Anterior cingulate cortex (tissue), 58 donors: ENCODE measurements at places on chromosomes 7 and 10.

- DNase-seq, result no peak
Measured at GRCh38 chr7:88500131-88500530, 193.4 kb upstream of the STEAP4 start.

GRCh38 chr7:3537210-3537875 lies 236.3 kb downstream of the SDK1 start:
- DNase-seq, result no peak

- no peak for DNase-seq
Measured at GRCh38 chr7:30771880-30772425, 736 bp downstream of the MINDY4 start.

DNA sequence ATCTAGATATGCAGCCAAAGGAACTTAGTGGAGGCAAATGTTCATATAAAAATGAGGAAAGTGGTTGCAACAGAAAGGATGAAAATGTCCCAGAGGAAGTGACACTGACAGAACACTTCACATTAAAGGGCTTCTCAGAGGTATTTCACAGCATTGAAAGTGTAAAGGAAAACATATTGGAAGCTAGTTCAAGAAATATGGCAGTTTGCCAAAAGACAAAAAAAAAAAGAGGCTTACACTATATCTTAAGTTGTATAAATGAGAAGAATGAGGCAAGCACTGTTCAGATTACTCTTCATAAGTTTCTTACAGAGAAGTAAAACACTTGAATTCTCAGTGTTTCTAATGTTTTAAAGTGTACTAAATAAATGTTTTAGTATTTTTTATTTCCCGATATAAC lies 20.1 kb downstream of the RUNDC3B start:
- DNase-seq, result no peak

DNA sequence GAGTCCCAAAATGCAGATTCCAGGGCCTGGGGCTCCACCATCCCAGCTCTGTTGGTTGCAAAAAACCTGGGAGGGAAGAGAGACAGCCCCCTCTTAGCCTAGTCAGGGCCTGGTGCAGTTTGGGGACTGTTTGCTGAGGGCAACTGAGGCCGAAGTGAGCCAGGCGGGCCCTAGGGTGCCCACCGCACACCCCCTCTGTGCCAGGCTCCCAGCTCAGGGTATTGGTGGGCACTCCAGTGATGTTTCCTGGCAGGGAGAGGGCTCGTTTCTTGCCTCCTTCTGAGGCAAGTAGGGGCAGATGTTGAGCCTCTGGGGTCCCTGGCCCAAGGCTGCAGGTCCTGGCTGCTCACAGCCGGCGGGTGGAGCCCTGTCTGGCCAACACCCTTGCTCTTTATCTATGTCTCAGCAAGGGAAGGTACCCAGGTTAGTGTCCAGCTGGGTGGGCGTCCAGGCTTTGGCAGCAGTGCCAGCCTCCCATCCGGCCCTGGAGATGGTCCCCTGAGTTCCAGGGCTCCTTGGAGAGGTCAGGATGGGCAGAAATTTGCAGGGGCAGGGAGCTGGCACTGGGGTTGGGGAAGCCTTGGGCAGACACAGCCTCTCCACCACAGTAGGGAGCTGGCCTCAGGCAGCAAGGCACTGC lies 37.8 kb downstream of the KCTD7 start:
- no peak for DNase-seq

GRCh38 chr10:75528392-75528791 lies 97.0 kb downstream of the LRMDA start:
- no peak for DNase-seq

- DNase-seq, result no peak
Measured at GRCh38 chr7:71885487-71885886, 526.7 kb downstream of the CALN1 start.
